ENCODE measurements at places on chromosomes 16 and 17. TPM values are rescaled to one million over a fixed set of nuclear protein-coding genes. Genes with fewer than 3 reads are reported as not detected.

DNA sequence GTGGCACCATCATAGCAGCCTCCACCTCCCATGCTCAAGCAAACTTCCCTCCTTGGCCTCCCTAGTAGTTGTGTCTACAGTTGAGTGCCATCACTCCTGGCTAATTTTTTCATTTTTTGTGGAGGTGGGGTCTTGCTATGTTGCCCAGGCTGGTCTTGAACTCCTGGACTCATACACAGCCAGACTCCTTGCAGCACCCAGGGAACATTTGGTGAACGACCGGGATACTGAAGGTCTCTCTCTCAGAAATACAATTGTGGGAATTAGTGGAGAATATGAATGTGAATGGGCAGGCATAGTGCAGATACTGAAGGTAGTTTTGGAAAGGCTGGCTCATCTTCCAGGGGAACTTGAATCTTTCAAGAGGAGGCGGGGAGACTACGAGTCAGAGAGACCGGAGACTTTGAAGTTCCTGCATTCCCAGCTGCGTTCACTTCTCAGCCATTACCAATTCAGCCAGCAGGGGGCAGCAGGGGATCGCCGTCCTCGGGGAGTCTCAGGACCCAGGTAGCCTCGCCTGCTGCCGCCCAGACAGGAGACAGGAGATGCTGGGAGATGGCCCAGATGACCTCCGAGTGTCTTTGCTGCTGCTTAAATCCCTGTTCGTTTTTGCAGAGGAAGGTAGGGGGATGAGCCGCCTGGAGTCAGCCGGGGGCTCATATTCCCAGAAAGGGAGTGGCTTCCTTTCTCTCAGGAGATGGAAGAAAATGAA, 68.6 kb downstream of the HAPSTR1 start:
- DNase-seq: peak; percentile 64

- DNase-seq: no peak
These were observed 13.9 kb upstream of the KDM8 start for GRCh38 chr16:27189335-27189972.

Gene KRT23
- not detected for total RNA-seq

- peak; percentile 67 for DNase-seq
These were observed 84.2 kb downstream of the PITPNC1 start for GRCh38 chr17:67461228-67461780.

Gene HOXB9
- 6.7 TPM for total RNA-seq

DNA sequence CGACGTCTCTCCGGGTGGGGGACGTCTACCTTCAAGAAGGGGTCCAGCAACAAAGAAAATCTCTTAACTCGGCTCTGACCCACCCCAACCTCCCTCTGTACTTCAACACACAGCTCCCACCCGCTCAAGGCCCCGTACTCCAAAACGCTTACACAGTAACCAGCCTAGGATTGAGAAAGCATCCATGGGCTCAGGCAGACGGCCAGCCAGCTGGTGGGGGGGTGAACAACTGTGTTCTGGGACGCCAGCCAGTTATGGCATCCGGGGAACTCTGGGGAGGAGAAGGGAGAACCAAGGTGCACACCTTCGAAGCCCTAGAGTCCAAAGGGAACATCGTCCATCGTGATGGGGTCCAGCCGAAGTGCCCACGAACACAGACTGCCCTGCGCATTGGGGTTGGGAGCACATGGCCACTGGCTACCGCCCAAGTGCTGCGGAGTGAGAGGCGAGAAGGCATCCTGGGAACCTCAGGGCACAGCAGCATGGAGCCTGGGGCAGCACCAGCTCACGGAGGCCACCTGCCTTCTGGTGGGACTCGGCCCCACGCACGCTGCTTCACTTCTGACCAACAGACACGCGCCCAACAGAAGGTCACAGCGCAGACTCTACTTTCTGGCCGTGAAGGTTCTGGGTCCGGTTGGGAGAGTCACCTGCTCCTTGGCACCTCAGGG, 14.3 kb downstream of the SLC16A3 start:
- no peak for DNase-seq

- no peak for DNase-seq
These were observed 259.6 kb downstream of the ZFHX3 start for GRCh38 chr16:72788269-72788809.

GRCh38 chr16:84367750-84368307, 509 bp upstream of the ATP2C2 start:
- DNase-seq: no peak

GRCh38 chr17:57762452-57763395, 17.6 kb upstream of the CCDC182 start:
- no peak for DNase-seq

- no peak for DNase-seq
These were observed 9.7 kb downstream of the GUCY2D start for GRCh38 chr17:8012045-8012580.

DNA sequence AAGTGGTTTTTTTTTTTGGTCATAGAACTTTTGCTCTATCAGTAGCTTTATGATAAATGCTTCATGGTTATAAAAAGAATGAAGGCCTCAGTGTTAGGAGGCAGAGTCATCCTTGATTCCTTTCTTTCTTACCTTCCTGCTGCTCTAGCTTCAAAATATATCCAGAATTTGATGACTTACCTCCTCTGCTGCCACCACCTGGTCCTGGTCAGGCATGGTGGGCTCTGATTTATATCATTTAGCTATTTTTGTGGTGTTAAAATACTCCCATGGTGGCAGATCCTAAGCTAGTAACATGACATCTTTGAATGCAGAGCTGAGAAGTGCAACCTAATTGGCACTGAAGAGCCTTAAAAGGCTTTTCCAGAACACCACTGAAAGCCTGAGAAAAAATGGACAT, 508.8 kb upstream of the CDH8 start:
- no peak for DNase-seq

Gene TBX4
- total RNA-seq: not detected

DNA sequence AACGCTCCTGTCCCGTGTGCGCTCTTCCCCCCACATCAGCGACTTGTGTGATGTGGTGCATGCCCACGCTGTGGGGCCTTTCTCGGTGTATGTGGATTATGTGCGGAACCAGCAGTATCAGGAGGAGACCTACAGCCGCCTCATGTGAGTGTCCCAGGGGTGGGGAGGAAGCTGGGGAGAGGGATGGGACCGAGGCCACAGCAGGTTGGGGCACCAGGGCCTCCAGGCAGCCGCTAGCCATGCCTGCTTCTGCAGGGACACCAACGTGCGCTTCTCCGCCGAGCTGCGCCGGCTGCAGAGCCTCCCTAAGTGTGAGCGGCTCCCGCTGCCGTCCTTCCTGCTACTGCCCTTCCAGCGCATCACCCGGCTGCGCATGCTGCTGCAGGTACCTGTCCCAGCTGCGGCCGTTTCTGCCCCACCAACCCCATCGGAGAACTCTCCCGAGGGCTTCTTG, 5.8 kb downstream of the ARHGEF15 start:
- no peak for DNase-seq

- peak; percentile 42 for DNase-seq
These were observed 3.6 kb upstream of the ZNF652 start for GRCh38 chr17:49365667-49366066.

DNA sequence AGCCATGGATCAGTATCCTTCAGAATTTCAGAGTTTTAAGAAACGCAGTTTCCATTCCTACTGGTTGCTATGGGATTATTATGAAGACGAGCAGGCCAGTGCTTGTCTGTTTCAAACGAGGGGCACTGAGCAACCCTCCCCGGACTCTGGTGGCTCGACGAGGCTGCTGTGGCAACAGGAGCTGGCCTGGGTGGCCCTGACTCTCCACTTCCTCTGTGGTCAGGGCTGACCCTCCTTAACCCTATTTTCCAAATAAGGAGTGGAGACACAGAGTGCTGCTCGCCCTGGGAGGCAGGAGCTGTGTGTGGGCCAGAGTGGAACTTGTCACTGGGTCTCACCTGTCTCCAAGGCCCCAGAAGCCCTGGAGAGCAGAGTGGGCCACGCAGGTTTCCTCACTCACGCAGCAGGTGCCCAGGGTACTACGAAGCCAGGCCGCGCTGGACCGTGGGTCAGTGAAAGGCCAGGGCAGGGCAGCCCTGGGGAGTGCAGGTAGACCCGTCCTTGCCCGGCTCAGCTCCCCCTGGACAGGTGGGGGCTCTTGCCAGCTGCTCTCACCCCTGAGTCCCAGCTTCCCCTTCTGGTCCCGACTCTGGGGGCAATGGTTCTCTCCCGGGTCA, 3.3 kb downstream of the GALNS start:
- no peak for DNase-seq

DNA sequence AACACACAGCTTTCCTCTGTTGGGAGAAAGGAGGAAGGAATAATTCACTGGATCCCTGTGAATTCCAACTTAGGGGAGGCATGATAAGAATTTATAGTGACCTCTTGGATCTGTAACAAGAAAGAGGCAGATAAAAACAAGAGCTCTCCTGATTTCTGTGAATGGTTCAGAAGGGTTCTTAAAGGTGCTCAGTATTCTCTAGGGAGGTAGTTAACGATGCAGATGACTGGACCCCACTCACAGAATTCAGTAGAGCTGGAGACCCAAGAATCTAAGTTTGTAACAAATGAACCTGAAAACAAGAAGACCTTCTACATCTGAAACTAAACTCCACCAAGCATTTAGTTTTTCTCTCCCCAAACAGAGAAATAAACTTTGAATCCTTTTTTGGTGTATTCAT, 8.6 kb downstream of the ZNRF1 start:
- DNase-seq: no peak

GRCh38 chr16:73179705-73180331, 131.9 kb upstream of the ZFHX3 start:
- DNase-seq: no peak

DNA sequence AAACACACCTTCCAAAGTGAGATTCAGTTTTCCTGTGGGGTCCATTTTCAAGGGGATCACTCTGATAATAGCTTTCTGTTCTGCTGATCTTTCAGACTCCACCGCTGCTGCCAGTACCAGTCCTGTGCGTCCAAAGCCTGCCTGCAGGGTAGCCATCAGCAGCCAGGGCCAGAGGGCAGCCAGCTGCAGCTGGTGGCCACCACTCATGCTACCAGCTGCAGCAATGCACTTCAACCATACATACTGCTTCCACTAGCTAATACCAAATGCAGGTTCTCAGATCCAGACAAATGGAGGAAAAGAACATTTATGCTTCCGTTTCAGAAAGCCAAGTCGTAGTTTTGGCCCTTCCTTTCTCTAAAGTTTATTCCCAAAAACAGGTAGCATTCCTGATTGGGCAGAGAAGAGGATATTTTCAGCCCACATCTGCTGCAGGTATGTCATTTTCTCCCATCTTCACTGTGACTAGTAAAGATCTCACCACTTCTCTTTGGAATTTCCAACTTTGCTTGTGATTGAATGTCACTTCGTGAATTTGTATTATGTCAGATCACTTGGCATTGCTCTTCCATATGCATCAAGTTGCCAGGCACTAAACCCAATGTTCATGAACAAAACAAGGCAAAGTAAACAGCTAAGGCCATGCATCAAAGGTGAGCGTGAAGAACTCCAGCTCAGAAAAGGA, 1.8 kb downstream of the RNF43 start:
- no peak for DNase-seq

DNA sequence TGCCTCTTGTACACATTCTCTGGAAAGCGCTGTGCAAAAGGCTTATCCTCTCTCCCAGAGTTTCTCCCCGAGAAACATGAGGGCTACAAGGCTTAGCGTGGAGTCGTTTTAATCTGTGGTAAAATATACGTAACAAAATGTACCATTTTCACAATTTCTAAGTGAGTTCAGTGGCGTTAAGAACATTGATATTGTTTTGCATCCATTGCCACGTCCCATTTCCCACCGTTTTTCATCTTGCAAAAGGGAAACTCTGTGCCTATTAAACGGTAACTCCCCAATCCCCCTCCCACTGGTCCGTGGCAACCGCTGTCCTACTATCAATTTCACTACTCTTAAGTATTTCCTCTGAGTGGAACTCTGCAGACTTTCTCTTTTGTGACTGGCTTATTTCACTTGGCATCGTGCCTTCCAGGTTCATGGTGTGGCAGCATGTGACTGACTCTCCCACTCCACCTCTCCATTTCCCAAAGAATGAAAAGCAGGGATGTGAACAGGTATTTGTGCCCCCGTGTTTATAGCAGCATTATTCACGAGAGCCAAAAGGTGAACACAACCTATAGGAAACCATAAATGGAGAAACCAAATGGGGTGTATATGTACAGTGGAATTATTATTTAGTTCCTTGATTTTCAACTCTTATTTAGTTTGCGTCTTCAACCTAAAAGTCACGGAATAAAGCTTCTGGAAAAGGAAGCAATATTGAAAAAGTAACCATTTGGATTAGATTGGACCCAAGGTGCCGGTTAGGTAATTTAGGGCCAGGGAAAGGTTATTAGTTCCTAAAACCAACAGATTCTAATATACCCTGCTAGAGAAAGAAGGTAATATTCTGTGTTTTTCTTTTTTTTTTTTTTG, 1.1 kb upstream of the USP32 start:
- DNase-seq: peak; percentile 65

GRCh38 chr17:27236717-27237315, 57.1 kb upstream of the WSB1 start:
- peak; percentile 90 for DNase-seq

- DNase-seq: no peak
These were observed 6.8 kb downstream of the KIF18B start for GRCh38 chr17:44940768-44941167.

- DNase-seq: peak; percentile 14
These were observed 104.4 kb downstream of the AMFR start for GRCh38 chr16:56320811-56321558.

- no peak for DNase-seq
These were observed 425.1 kb downstream of the SLC39A11 start for GRCh38 chr17:72667096-72668063.

Gene SCNN1B
- total RNA-seq: not detected

Gene TMEM235
- not detected for total RNA-seq

DNA sequence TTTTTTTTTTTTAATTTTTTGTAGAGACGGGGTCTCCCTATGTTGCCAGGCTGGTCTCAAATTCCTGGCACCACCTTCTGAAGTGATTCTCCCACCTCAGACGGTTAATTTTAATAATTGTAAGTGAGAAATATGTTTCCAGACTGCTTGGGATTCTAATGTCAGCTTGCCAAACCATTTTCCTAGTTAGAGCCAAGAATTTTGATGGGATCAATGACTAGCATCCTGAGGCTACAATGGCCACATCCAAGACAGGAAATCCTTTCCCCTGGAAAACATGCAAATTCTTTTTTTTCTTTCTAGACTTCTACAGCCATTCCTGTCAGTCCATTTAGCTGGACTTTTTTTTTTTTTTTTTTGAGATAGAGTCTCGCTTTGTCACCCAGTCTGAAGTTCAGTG, 32.6 kb downstream of the IGF2BP1 start:
- DNase-seq: no peak

GRCh38 chr17:67095803-67096202, 51.4 kb downstream of the CACNG1 start:
- no peak for DNase-seq

Measured in activated naive CD4-positive, alpha-beta T cell treated with anti-CD3 and anti-CD28 coated beads for 36 hours (primary cell).